A549 treated with DMSO at 1 μM for 4 hours (cell line): ENCODE measurements at places on chromosomes 4 and X. TPM values are rescaled to one million over a fixed set of nuclear protein-coding genes. Genes with fewer than 3 reads are reported as not detected.

The PLAC8 gene
- total RNA-seq, result 0.80 to 1.5 TPM (median 1.3 TPM) in 5 replicates

The SPANXA2 gene
- total RNA-seq, result 0.17 to 0.27 TPM (median 0.26 TPM) in 3 of 5 replicates, not detected in the others

The WFS1 gene
- 14.2 to 16.9 TPM (median 14.6 TPM) in 5 replicates for total RNA-seq

The MUC7 gene
- not detected in 5 replicates for total RNA-seq

The TMEM31 gene
- 0.14 to 0.16 TPM in 2 of 5 replicates, not detected in the others for total RNA-seq

The VSIG4 gene
- not detected in 5 replicates for total RNA-seq

The TLR10 gene
- 0.05 TPM in 3 of 5 replicates, not detected in the others for total RNA-seq

The ART3 gene
- total RNA-seq, result not detected in 5 replicates

The MSMO1 gene
- total RNA-seq, result 18.4 to 23.4 TPM (median 18.9 TPM) in 5 replicates

The OPRPN gene
- not detected in 5 replicates for total RNA-seq

The SLC6A14 gene
- 0.02 TPM in 1 of 5 replicates, not detected in the others for total RNA-seq
